ENCODE measurements at places on chromosomes 3 and 15. TPM values are rescaled to one million over a fixed set of nuclear protein-coding genes. Genes with fewer than 3 reads are reported as not detected.
A peak's percentile ranks its signal among the peaks of the same experiment; 100 is the strongest.

AP3B2 gene
- 0.59 TPM for polyA plus RNA-seq

LTF gene
- polyA plus RNA-seq, result 3.7 TPM

CPN2 gene
- polyA plus RNA-seq, result 0.09 TPM

CSPG4 gene
- 125 TPM for polyA plus RNA-seq

FANCD2OS gene
- not detected for polyA plus RNA-seq

LHFPL4 gene
- polyA plus RNA-seq, result 0.04 TPM

SLTM gene
- polyA plus RNA-seq, result 62.9 TPM

COL6A5 gene
- not detected for polyA plus RNA-seq

- no peak for DNase-seq
Measured at GRCh38 chr15:44246521-44247268, 41.8 kb upstream of the GOLM2 start.

DNA sequence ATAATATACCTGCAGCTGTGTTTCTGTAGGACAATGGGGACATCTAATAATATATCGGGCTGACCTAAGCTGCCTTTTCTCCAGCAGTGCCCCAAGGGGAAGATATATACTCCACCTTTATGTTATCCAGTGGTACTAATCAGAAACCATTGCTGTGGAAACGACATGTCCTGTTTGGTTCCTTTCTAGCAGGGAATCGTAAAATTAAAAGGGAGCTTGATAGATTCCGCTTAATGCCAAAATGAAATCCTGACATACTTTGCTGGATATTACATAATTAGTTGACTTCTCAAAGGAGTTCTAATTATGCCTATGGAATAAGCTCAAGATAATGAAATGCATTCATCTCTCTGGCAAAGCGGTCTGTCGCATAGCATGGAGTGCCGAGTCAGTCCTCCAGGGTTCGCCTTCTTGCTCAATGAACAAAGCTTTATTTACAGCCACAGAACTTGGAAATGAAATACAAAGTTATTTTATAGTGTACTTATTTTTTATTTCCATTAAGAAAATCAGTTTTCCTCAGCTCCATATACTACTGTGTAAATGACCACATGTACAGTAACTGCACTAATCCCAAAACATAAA lies 262.8 kb downstream of the LRTM1 start:
- no peak for DNase-seq

DNA sequence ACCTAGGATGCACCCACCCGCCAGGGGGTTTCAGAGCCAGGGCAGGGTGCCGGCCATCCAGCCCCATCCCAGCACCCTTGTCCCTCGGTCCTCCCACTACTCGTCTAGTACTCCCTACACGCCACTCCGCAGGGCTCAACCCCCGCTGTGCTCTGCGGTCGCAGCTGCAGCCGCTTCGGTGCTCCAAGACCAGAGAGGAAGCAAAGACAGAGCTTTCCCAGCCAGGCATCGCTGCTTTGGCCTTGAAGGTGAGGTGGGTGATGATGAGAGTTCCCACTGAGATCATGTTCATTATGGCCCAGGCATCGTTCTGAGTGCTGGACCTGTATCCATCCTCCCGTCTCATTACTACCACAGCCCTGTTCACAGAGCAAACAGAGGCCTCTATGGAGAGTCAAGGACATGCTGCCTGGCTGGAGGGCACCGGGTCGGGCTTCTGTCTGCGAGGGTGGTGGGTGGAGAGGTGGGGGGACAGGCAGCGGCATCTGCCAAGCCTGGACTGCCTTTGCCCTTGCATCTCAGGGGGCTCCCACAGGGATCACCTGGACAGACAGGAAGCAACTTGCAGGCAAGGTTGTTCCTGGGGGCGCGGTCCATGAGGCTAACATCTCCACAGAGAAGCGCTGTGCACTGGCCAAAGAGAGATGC lies 66.9 kb downstream of the KLF13 start:
- DNase-seq, result no peak

DNA sequence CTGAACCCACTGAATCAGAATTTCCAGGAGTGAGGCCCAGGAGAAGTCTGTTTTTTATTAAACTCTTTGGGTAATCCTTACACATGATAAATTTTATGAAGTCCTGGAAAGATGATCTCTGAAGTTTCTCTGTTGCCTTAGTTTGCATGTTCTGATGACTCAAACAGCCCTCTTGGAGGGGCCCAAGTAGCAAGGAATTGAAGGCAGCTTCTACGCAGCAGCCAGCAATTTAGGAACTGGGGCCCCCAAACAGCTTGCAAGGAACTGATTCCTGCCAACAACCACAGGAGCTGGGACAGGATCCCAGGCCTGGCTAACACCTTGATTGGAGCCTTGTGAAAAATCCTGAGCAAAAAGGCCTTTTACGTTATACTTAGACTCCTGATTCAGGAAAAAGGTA lies 5.4 kb upstream of the ACP3 start:
- DNase-seq, result peak; percentile 65

GRCh38 chr3:191695131-191695814 lies 234.3 kb downstream of the PYDC2 start:
- no peak for DNase-seq

- DNase-seq, result no peak
Measured at GRCh38 chr3:109023167-109023566, 69.5 kb upstream of the GUCA1C start.

DNA sequence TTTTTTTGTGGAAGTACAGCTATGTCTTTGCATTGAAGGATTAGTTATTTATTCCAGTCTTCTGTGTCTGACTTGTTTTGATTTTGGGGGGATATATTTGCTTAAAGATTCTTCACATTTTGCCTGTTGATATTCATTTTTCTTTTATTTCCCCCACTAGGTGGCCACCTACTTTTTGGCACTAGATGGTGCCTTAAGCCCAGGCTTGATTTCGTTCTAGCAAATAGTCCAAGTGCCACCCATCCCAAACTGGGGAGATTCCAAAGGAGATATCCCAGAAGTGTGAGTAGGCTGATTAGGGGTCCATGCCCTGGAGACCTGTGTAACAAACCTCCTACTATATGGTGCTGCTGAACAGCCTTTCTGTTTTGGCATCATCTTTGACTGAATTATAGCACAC lies 80.0 kb upstream of the SPATA16 start:
- DNase-seq, result no peak

- no peak for DNase-seq
Measured at GRCh38 chr3:115602194-115602593, 21.1 kb upstream of the GAP43 start.

DNA sequence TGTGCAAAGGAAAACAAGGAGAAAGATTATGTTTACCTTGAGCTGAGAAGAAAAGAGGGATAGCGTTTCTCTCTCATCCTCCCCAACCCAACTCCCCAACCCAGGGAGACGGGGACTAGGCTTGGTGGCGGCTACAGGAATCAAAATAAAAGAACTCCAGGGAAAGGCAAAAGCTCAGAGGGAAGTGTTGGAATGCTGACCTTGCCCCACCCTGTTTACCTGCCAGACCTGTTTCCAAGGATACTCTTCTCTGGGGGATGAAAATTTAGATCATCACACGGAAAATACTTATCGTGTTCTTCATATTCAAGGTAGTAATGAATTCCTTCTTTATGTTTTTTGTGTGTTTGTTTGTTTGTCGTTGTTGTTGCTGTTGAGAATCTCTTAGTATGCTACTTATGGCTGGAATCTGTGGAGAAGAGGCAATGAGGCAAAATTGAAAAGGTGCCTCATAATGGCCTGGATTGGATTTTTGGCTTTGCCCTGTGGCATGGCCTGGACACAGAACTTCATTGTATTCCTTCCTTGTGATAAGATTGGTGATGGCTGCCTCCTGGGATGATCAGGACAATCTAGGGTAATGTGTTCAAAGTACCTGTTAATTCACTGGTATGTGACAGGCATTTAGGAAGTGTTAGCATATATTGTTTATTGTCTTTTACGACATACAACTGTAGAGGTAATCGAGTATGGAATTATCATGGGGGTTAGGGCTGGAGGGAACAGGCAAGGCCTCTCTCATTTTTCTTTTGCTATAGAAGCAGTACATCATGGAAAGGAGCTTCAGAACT lies 11.1 kb upstream of the TPRG1 start:
- DNase-seq, result no peak

DNA sequence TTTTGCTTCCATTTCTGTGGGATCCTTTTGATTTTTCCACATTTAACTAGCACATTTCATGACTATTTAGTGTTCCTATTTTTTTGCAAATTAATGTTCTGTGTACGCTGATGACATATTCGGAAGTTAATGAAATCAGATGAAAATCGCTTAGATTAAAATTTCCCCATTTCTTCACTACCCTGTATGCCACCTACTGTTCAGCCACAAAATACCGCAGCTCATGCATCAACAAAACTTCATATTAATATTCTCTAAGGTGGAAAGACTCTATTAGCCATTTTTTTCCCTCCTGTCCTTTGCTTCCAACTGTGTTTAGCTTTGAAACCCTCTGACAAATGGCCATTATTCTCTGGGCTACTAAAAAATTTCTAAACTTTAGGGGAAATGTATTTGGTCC lies 300.6 kb downstream of the MECOM start:
- no peak for DNase-seq

DNA sequence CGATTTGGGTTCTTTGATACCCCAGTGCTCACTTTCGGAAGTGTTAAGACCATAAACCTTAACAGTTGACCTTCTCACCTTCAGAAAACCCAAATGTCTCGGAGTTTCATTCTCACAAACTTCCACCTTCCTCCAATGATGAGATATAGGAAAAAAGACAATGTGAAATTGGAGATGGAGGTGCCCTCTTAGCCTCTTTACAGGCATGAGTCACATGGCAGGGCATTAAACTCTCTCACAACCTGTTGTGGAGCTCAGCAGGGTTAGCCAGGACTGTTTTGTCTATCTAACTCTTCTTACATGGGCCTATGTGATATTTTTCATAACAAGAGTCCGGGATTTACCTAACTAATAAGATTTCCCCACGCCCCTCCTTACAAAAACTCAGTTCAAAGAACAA lies 10.7 kb downstream of the AGTR1 start:
- DNase-seq, result no peak

DNA sequence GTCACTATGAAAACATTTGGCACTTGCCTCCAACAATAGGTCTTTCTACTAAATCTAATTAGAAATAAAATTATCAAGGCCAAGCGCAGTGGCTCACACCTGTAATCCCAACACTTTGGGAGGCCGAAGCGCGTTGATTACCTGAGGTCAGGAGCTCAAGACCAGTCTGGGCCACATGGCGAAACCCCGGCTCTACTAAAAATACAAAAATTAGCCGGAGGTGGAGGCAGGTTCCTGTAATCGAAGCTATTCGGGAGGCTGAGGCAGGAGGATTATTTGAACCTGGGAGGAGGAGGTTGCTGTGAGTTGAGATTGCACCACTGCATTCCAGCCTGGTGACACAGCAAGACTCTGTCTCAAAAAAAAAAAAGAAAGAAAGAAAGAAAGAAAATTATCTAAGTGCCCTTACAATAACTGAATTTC lies 1.6 kb upstream of the PLD1 start:
- DNase-seq, result no peak

- no peak for DNase-seq
Measured at GRCh38 chr15:90047956-90048575, 46.9 kb downstream of the ZNF710 start.

DNA sequence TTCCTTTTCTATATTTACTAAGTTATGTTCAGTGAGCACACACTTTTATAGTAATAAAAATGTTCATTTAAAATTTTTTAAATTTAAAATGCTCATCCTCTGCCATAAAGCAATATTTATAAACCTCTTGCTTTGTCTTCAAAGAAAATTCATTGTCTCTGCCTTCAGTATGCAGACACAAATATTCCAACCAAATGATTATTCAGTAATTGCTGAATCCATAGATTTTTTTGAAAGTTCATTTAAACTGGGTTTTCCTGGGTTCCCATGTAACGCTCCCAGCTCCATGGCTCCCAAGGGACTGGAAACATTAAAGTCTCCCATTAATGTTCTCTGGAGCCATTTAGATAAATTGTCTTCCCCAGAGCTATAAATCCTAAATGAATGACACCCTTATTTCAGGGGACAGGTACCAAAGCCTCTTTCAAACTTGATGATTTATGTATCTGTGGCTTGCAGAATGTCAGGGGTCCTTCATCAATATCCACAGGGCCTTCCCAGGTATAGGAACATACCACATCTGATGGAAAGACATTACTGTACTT lies 15.2 kb upstream of the GLCE start:
- no peak for DNase-seq

GRCh38 chr3:156291272-156292123 lies 171.1 kb downstream of the KCNAB1 start:
- DNase-seq, result no peak

DNA sequence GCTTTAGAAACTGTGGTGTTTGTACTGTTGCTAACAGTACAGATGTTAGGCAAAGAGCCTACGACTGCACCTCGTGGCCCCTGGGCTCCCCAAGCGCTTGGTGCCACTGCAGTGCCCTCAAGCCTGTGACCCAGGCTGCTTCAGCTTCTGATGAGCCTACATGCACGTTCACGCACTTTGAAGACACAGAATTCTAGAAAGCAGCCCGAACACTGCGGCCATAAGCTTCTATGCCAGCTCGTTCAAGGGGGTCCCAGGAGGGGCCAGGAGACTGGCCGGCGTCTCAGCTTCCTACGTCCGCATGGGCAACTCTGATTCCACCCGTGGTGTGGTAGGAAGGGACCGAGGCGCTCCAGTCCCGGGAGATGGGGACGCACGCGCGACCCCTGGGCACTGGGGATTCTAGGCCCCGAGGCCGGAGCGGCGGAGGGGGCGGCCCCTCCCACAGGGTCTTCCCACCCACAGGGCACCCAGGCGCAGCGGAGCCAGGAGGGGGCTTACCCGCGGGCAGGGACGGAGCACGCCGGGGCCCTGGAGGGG lies 653 bp downstream of the MYO5C start:
- DNase-seq, result no peak

- DNase-seq, result no peak
Measured at GRCh38 chr3:56688191-56688590, 5.1 kb upstream of the TASOR start.

DNA sequence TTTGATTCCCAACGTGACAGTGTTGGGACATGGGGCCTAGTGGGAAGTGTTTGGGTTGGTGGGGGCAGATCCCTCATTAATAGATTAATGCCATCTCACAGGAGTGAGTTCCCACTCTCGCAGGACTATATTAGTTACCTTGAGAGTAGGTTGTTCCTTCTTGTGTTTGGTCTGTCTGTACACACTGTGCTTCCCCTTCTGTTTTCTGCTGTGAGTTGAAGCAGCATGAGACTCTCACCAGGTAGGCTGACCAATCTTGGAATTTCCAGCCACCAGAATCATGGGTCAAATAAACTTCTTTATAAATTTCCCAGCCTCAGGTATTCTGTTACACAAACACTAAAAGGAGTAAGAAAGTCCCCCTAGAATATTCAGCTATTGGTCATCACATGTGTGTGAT lies 145.4 kb downstream of the ERC2 start:
- DNase-seq, result no peak

- no peak for DNase-seq
Measured at GRCh38 chr3:5757213-5757804, 569.8 kb downstream of the EDEM1 start.

DNA sequence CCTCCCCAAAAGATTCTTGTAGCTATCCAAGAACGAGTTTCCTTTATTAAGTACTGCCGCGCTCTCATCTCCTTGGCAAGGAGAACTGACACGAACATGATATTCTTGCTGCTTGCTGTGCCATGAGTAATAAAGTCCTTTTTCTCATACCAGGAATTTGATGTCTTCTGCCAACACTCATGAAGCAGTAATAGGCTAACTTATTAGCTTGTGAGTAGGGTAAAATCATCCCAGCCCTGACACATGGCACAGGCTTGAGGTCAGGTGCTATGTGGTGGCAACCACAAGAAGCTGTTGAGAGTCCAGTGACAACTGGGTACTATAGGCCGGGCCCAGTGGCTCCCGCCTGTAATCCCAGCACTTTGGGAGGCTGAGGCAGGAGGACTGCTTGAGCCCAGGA lies 22.7 kb upstream of the UBXN7 start:
- DNase-seq, result no peak

All from hindlimb muscle (tissue), 1 donor.